ENCODE measurements at places on chromosomes 7 and 10.

DNA sequence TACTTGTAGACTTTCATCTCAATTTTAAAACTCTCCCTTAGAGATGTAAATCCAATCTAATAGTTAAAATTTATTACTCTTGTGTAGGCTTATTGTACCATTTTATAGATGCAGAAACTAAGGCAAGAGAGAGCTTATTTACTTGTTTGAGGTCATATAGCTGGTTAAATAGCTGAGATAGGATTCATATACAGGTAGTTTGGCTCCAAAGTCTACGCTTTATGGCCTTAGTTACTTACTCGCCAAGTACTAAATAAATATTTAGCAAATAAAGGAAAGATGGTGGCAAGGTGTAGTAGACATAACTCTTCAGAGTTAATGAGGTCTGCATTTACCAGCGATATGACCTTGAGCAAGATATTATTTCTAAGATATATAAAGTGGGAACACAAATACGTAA is 86.8 kb downstream of the HBP1 start:
- no peak for DNase-seq

DNA sequence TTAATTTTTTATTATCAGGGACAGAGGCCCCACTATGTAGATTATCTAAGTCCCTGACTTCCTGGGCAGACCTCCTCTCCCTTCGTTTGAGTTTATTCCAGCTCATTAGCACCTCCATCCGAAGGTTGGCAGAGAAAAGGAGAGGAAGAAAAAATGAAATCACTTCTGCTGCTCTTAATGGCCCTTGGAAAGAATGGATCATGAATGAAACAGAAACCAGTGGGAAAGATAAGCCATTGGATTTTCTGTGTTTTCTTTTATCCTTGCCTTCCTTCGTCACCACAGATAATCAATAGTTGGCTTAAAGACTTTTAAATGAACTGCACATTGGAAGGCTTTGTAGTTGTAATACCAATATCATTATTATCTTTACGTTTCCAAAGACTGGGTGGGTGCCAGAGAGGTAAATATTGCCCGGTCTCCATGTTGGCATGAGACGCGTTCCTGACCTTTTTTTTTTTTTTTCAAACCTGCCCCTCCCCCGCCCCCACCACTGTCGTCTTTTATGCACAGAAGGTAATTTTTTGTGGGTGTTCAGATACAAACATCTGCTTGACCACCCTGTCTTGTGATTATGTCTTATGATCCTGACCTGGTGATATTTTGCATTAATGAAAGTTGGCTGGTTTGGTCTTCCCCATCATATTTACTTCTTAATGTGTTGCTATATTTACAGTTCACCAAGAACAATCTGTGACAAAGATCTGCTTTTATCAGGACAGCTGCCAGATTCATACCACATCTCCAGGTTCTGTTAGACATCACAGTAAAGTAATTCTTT is 116.8 kb downstream of the ARID5B start:
- no peak for DNase-seq

- DNase-seq = no peak
These were observed 2.5 kb downstream of the SLC16A9 start for GRCh38 chr10:59706851-59707797.

GRCh38 chr10:78042058-78042751 is 8.5 kb downstream of the RPS24 start:
- DNase-seq = no peak

DNA sequence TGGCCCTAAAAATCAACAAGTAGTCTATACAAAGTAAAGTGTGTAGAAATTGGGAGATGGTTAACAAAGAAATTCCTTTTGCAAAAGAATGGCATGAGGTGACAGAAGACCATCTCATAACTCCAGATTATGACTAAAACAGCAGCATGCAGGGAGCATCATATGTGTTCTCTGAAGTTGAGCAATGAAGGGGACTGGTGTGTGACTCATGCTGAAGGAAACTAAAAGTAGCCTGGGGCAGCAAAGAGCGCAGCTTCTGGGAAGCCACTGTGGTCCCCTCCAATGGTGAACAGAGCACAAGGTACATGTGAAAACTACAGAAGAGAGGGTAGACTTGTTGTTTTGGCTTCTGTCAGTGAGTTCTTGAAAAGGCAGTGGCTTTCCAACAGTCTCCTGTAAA is 133.4 kb downstream of the MACC1 start:
- DNase-seq = no peak

Data from stimulated activated CD4-positive, alpha-beta T cell treated with anti-CD3 and anti-CD28 coated beads, Interleukin-15, amount 100 ng/mL, for 1 hour (primary cell).